ENCODE measurements at places on chromosomes 2 and 18.

- DNase-seq = no peak
Observed at GRCh38 chr2:171158036-171158789, 2.5 kb downstream of the TLK1 start.

GRCh38 chr2:109216332-109216731 lies 87.3 kb downstream of the SH3RF3 start:
- no peak for DNase-seq

DNA sequence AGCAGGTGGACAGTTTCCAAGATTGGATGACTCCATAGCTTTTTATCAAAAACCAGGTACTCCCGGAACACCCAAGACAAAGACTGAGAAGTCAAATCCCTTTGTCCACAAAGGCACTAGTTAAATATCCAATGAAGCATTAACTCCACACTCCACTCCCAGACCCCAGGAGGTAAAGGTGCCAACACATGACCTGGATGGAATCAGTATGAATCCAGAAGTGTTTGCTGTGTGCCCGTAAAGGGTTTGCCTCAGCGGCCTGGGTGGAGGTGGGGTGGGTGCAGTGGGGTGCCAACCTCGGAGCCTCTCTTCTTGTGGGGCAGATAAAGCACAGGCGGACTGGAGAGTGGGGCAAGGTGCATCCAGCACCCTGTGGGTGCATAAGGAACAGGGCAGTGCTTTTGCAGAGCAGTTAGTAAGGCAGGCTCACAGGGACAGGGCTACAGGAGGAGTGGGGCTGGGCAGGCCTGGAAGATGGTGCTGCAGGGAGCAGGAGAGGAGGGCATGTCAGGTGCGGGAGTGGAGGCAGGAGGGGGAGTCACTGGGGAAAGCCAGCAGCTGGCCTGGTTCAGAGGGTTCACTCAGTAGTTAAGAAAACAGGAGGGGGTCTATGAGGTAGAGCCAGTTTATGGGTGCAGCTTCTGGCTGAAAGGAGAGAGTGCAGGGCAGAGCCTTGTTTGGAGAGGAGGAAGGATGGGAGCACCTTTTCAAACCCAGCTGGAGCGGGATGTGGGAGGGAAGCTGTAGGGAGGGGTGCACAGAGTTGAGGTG lies 208.4 kb upstream of the SMAD2 start:
- no peak for DNase-seq

DNA sequence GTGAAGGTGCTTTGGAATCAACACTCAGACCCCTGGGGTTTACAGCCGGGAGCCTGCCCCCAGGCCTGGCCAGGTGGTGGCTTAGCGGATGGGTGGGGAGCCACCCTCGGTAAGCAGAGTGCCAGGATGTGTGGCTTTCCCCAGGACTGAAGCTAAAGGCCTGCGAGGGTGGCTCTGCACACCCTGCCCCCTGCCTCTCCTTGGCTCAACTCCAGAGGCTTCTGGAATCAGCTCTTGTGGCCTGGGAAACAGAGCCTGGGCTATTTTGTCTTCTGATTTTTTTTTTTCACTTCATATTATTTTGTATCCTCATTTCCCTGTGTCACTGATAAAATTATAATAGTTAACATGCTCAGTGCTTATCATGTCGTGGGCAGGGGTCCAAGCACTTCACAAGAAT lies 79.8 kb downstream of the RHOB start:
- DNase-seq = no peak

DNA sequence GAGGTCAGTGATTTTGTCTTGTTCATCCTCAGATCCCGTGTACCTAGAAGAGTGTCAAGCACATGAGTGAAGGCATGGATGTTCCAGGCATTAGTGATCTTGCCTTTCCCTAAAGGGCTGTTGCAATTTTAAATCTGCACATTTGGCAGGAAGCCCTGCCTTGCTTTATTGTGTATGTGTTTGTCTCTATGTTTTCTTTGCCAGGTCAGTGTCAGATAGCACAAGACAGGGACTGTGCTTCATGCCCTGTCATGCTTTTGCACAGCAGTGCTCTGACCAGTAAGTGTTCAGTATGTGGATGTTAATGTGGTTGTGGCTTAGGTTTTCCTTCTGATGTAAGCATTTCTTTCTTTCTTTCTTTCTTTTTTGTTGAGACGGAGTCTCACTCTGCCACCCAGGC lies 131.5 kb downstream of the RGPD3 start:
- DNase-seq = no peak

- DNase-seq = no peak
Observed at GRCh38 chr2:65128297-65129190, 1.4 kb downstream of the RAB1A start.
